Activated CD8-positive, alpha-beta T cell treated with anti-CD3 and anti-CD28 coated beads for 36 hours (primary cell): ENCODE measurements at places on chromosomes 7 and 10. TPM values are rescaled to one million over a fixed set of nuclear protein-coding genes. Genes with fewer than 3 reads are reported as not detected.

Gene DLX5
- not detected for total RNA-seq

Gene MYH16
- not detected for total RNA-seq

Gene SLC18A2
- total RNA-seq: 0.14 TPM

Gene TMEM236
- 0.16 TPM for total RNA-seq

Gene SPDYE9
- total RNA-seq: not detected

Gene CD36
- not detected for total RNA-seq

Gene FEZF1
- not detected for total RNA-seq

Gene FAM3C
- total RNA-seq: 19.1 TPM

Gene UNCX
- total RNA-seq: not detected

Gene PTPRZ1
- total RNA-seq: not detected

Gene TLX1
- total RNA-seq: not detected

Gene CFAP58
- total RNA-seq: 0.38 TPM

Gene CPED1
- total RNA-seq: not detected

Gene SEC23IP
- 61.4 TPM for total RNA-seq
